ENCODE measurements at places on chromosomes 11 and 22. TPM values are rescaled to one million over a fixed set of nuclear protein-coding genes. Genes with fewer than 3 reads are reported as not detected.

Gene IL17REL
- total RNA-seq = not detected

Gene SLC5A1
- not detected for total RNA-seq

Gene CALCA
- not detected for total RNA-seq

Gene MMP1
- total RNA-seq = not detected

Gene GPHA2
- not detected for total RNA-seq

Gene TMEM151A
- total RNA-seq = not detected

Gene FREY1
- 1.8 TPM for total RNA-seq

Gene OR8A1
- total RNA-seq = not detected

Gene THRSP
- total RNA-seq = not detected

Gene ACTN3
- total RNA-seq = not detected

Gene TESMIN
- total RNA-seq = 9.0 TPM

Gene EMID1
- not detected for total RNA-seq

Gene TST
- total RNA-seq = 2.8 TPM

Gene PLEKHA7
- total RNA-seq = 4.9 TPM

Gene C11orf87
- total RNA-seq = not detected

Gene VPREB1
- not detected for total RNA-seq

Gene MMP8
- not detected for total RNA-seq

Gene UBE2L3
- 53.5 TPM for total RNA-seq

Gene CSF2RB
- total RNA-seq = 0.43 TPM

Gene CSNK2A3
- 1.8 TPM for total RNA-seq

Gene CHRNA10
- 1.9 TPM for total RNA-seq

Gene HTR3B
- total RNA-seq = not detected

Gene FRMD8
- 49.6 TPM for total RNA-seq

Gene B3GAT1
- total RNA-seq = 2.1 TPM

Gene GLYAT
- not detected for total RNA-seq

Gene PYGM
- total RNA-seq = 5.2 TPM

Gene GLYATL1B
- not detected for total RNA-seq

Gene CNTF
- total RNA-seq = 3.0 TPM

Gene VSIG10L2
- not detected for total RNA-seq

Gene SHISA8
- total RNA-seq = 0.18 TPM

Gene TTC28
- total RNA-seq = 1.2 TPM

Gene OR5B21
- 0.26 TPM for total RNA-seq

Gene MPZL2
- total RNA-seq = 5.2 TPM

Gene KRTAP5-10
- total RNA-seq = 0.26 TPM

Gene MMP27
- total RNA-seq = not detected

Gene SMARCB1
- total RNA-seq = 78.1 TPM

Gene PRODH
- total RNA-seq = 0.14 TPM

Gene HOATZ
- total RNA-seq = not detected

Gene TMPRSS4
- total RNA-seq = not detected

Gene IFITM1
- total RNA-seq = 981 TPM

Gene OR51E2
- total RNA-seq = not detected

Gene EIF3F
- 383 TPM for total RNA-seq

Gene YPEL4
- total RNA-seq = 1.3 TPM

Gene JRKL
- total RNA-seq = 10.5 TPM

Gene TUB
- 0.02 TPM for total RNA-seq
